IPS-NIHi11 (cell line): ENCODE measurements at places on chromosomes 2 and 18.

DNA sequence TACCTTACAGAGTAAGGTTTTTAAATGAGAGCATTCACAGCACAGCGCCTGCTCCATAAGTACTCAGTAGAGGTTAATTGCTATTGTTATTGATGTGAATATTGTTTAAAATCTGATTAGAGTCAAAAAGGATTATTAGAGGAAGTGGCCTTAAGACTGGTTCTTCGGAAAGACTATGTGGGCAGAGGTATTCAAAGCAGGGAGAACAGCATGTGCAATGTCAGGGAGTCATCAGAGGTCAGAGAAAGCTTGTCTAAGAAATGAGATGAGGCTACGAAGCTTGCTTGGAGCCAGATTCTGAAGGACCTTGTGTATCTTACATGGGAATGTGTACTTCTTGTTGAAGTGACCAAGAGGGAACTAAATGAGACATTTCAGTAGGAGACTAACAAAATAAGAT lies 49.8 kb downstream of the PMS1 start:
- no peak for DNase-seq

GRCh38 chr2:85899849-85900248 lies 11.1 kb upstream of the ST3GAL5 start:
- DNase-seq: no peak

DNA sequence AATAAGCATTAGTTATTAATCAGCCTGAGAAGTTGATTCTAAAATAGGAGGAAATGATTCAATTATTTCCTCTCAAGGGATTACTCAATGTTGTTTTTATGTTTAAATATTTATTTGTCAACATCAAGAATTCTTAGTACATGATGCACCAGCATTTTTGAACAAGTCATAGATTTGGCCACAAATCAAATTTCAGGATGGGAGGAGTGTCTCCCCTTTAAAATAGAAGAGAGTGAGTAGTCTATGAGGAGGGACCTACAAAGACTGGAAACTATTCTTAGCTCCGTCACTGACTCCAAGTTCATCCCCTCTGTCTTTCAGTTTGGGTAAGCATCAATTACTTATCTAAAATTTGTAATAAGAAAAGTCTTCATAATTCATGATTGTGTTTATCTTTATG lies 18.6 kb upstream of the IL18R1 start:
- no peak for DNase-seq

GRCh38 chr2:214896274-214896673 lies 86.8 kb upstream of the BARD1 start:
- DNase-seq: no peak

GRCh38 chr2:29305762-29306161 lies 190.5 kb downstream of the CLIP4 start:
- DNase-seq: no peak
